ENCODE measurements at places on chromosomes 12 and 14.

DNA sequence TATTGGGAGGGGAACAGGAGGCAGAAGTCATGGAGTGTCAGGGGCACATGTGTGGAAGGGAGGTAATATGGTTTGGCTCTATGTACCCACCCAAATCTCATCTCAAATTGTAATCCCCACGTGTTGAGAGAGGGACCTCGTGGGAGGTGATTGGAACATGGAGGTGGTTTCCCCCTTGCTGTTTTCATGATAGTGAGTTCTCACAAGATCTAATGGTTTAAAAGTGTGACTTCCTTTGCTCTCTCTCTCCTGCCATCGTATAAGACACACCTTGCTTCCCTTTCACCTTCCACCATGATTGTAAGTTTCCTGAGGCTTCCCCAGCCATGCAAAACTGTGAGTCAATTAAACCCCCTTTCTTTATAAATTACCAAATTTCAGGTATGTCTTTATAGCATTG, 41.6 kb upstream of the CDK17 start:
- DNase-seq, result no peak

- DNase-seq, result no peak
Observed at GRCh38 chr14:55645145-55645544, 65.1 kb downstream of the KTN1 start.

DNA sequence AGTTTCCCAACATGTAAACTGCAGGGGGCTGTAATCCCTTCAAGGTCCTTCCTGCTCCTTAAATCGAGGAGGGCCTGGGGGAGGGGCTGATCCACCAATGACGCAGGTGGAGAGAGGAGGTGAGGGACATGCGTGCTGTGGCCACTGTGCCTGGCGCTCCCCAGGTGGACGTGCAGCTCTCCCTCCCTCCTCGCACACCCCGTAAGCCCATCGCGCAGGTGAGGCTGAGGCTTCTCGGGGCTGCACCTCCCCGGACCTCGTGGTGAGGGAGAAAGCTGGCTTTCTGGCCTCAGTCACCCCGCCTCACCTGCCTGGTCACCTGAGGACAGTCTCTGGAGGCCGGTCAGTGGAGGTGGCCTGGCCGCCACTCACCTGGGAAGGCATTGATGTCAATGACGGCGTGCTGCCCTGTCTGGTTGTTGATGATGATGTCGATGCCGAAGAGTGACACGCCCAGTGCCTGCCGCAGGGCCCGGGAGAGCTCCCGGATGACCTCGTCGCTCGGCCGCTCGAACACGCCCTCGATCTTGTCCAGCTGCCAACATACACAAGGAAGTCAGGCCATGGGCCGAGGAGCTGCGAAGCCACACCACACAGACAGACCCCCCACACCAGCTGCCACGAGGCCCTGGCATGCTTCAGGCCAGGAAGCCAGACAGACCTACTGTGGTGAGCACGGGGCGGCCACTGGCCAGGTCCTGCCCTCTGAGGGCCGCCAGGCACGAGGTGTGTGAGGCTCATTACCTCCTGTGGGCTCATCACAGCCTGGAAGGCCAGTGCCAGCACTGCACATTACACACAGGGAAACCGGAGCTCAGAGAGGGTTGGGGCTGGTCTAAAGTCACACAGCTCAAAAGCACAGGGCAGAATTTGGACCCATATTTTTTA, 23.3 kb downstream of the CHGA start:
- peak; percentile 96 for DNase-seq

DNA sequence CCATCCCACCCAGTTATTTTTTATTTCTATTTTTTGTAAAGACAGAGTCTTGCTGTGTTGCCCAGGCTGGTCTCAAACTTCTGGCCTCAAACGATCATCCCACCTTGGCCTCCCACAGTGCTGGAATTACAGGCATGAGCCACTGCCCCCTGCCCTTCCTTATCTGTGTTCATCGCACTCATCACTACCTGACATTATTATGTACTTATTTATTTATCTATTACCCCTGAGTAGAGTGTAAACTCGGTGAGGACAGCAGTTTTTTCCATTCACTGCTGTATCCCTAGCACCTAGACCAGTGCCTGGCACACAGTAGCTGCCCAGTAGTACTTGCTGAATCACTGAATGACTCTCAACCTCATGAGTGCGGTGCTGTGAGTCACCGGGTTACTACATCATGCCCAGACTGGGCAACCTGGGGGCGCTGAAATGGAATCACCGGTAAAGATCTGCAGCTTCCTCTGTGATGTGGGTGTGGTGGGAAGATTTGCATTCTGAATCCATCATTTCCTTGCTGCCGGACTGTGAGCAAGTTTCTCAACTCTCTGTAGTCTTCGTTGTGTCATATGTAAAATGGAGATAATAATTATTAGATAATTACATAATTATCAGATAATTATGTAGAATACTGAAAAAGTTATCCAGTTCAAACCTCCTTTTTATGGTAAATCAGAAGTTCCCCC, 81.9 kb upstream of the USP44 start:
- no peak for DNase-seq

- no peak for DNase-seq
Observed at GRCh38 chr14:92556863-92557543, 43.4 kb downstream of the RIN3 start.

DNA sequence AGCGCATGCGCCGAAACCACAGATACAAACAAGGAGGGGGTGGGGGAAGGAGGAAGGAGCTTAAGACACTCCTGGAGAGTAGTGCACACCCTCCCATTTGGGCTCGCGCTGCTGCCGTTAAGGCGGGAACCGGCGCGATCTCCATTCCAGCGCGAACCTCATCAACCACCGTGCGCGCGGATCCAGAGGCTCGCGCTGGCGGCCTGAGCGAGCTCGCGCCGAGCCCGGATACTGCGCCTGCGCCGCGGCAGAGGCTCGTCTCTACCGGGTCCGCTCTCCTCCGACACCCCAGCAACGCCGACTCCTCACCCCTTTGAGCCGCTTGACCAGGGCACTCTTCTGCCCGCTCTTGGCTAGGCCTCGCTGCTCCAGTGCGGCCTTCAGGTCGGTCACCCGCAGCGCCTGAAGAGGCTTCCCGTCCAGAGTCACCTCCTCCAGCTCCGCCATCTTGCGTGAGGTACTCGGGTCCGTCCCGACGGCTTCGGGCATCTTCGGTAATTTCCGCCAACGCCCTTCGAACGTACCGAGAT, at the start of gene ACIN1:
Gene ACIN1, minus strand, starts transcription at position 471 of the 530 bp plus-strand sequence. Its CDS starts 24 bp downstream, at position 447.
- DNase-seq, result no peak

DNA sequence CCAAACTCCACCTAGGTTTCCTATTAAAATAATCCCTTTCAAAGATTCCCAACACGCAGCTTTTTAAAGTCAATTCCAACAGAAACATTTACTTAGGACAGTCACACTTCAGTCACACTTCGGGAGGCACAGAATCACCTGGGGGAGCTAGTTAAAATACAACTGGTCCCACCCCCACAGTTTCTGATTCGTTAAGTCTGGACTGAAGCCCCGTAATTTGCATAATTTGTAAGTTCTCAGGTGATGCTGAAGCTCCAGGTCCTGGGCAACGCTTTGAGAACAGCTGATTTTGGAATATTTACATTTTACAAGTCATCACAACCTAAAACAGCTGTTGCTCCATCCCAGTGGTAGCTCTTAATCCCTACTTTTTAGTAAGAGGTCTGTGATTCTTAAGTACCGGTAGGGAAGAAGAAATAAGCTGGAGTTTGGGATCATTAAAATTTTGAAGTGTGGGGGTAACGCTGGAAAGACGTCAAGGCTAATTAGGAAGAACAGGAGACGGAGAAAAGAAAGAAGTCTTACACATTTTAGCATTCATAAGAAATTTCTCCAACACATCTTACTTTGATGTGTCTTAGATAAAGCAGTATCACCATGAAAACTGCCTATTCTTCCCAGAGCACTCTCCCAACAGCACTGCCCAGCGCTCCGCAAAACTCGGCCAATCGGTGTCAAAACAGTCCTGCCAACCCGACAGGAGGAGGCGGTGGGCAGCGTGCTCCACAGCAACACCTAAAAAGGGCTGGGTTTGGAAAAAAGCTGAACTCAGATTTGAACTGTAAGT, 1.1 kb downstream of the IPO8 start:
- peak; percentile 70 for DNase-seq

GRCh38 chr12:85322715-85323114, 42.7 kb downstream of the ALX1 start:
- no peak for DNase-seq

DNA sequence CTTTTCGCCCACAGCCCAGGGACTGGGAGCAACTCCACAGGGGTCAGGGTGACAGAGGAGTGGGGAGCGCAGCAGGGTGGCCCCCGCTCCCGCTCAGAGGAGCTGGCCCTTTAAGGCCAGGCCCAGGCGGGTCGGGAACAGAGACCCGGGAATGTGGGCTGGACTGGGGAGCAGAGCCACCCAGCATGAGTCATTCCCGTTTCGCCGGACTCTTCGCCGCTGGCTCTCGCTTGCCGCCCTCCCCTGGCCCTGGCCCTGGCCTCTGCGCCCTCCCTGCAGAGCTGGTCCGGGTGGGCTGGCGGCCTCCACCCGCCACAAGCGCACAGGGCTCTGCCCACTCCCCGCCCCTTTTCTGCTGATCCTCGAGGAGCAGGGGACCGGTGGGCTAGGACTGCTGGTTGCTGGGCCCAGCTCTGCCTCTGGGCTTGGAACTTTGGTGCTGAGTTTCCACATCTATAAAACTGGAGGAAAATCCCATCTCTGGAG, 92.8 kb downstream of the NINJ2 start:
- DNase-seq, result peak; percentile 94

DNA sequence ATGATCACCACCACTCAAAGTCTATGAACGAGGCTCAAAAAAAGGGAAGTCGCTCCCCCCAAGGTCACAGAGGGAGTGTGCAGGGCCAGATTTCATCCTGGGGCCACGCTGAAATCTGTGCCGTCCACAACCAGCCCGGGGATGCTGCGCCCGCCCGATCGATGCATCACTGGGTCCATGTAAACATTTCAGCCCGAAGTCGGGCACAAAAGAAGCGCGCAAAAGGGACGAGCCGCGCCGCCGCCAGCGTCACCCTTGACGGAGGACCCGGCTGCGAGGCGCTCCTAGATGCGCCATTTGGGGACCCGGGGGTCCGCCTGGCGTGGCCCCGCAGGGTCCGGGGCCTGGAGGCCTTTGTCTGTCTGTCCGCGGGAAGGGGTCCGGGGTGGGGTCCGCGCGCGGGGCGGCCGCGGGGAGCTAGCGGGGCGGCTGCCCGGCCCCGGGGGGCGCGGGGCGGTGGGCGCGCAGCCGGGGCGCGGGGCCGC, 503 bp downstream of the FBXO21 start:
- DNase-seq, result peak; percentile 68

DNA sequence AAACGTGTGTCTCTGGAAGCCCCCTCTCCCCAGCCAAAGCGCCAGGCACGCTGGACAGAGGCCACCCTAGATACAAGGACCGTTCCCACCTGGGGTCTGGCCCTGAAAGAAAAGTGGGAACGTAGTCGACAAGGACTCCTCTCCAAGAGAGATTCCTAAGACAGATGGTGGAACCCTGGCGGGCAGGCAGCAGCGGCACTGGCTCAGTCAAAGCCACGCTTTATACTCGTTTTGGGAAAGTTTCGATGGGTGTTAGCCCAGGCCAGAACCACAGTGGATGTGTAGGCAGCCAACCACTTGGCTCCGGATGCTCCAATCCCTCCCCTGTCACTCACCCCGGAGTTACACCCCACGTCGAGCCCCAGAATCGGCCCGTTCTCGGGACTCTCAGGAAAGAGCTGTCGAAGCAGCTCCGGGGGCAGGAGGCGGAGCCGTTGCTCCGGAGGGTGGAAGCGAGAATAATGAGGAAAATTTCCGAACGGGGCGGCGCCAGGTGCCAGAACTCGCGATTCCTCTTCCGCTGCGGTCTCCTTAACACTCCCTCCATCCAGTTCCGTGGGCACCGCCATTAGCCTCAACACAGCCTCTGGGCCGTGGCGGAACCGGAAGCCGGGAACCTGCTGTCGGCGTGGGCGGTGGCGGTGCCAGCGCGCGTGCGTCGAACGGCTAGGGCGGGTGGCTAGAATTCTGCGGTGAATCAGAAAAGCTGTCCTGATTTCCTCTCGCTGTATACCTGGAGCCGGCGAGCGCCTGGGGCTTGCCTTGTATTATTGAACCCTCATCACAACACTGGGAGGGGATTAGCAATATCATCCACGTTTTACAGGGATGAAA, at the start of gene BCDIN3D:
Gene BCDIN3D, minus strand, starts transcription at position 588 of the 834 bp plus-strand sequence. Its CDS starts 19 bp downstream, at position 569.
- peak; percentile 93 for DNase-seq

DNA sequence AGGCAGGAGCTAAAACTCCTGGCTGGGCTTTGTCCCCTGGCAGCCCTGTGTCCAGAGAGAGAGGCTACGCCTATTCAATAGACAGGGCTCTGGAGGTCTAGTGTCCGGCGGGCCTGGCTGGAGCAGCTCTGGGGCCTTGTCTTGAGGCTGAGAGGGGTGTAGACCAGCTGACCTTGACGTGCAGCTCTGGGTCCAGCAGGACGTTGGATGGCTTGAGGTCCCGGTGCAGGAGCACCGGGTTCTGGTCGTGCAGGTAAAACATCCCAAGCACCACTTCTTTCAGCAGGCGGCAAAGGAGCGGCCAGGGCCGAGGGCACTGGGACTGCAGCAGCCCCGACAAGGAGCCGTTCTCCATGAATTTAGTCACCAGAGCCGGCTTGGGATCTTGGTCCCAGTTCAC, 948 bp downstream of the RIPK3 start:
- DNase-seq, result no peak

GRCh38 chr14:41666301-41666700, 59.6 kb downstream of the LRFN5 start:
- DNase-seq, result no peak

All from kidney (tissue), 22 donors.